ENCODE measurements at places on chromosomes 3 and 15.

GRCh38 chr15:36313021-36313420 is 266.4 kb upstream of the CDIN1 start:
- no peak for DNase-seq

GRCh38 chr15:36911322-36911944 is 188.9 kb downstream of the MEIS2 start:
- DNase-seq, result no peak

DNA sequence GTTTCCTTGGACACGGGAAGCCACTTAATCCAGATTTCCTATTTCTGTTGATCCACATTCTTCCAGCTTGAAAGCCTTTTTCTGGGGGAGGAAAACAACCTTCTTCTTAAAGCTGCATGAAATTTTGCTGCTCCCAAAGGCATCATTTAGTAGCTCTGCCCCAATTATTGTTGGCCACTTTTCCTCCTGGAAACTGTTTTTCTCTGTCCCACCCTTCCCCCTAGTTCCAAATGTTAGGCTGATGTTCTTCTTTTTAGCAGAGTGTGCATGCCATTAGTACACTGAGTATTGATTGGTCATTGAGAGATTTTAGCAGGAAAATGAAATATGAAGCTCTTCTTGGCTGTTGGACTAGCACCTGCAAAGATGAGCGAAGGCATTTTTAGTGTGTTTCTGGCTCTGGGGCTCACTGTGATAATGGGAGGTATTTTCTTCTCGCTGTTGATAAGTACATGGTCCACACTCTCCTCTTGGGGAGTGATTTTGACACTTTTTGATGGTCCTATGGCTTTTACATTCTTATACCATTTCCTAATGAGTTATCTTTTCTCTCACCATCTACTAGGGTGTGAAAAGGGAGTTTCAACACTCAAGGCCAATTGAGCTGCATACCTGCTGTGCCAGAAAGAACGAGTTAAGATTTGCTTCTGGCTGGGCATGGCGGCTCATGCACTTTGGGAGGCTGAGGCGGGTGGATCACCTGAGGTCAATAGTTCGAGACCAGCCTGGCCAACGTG is 200.5 kb downstream of the PTPRG start:
- no peak for DNase-seq

DNA sequence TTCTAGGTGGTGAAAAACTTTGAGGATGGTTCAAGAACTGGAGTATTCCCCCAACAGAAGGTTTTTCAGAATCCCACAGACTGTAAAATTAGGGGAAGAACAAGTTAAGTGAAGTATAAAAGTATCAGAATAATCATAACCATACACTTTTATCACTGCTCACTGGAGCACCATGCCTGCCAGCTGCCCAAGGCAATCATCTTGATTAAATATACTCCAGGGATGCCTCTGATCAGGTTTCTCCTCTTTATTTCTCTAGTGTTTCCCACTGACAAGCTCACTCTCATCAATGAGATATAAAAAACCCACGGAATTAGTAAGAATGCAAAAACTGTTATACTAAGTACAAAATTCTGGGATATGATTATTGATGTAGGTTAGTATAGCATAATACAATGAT is 108.0 kb downstream of the STAG1 start:
- no peak for DNase-seq

GRCh38 chr3:116140100-116140689 is 305.1 kb downstream of the LSAMP start:
- no peak for DNase-seq

DNA sequence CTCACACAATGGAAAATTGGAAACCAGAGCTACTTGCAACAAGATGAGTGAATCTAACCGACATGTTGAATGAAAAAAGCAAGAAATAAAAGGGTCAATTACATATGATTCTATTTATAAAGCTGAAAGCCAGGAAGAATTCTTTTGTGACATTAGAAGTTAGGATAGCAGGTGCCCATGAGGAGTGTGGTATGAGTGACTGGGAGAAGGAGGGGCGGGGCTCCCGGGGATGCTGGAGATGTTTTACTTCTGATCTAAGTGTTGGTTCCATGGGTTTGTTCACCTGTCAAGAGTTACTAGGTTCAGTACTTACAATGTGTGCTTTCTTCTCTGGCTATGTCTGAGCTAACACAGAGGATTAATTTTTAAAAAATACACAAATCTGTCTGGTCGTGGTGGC is 60.8 kb downstream of the NSMCE3 start:
- no peak for DNase-seq

DNA sequence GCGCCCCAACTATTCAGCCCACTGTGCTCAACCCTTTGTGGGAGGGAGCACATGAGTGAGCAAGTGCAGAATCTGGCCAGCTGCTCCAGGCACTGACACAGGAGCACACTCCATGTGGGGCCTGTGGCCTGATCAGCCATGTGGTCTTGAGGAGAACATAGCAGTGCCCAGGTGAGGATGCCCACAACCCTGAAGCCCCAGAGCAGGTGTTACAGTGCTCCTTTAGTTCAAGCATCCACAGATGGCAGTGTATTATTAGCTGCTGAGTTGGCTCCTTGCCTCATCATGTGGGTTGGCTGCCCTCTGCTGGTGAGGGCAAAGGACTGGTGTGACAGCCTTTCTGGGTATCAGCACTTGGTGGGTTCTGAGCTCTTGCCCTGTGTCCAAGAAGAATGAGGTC is 1588.2 kb downstream of the SI start:
- no peak for DNase-seq

GRCh38 chr3:12869035-12869621 is 27.8 kb upstream of the RPL32 start:
- DNase-seq, result no peak

DNA sequence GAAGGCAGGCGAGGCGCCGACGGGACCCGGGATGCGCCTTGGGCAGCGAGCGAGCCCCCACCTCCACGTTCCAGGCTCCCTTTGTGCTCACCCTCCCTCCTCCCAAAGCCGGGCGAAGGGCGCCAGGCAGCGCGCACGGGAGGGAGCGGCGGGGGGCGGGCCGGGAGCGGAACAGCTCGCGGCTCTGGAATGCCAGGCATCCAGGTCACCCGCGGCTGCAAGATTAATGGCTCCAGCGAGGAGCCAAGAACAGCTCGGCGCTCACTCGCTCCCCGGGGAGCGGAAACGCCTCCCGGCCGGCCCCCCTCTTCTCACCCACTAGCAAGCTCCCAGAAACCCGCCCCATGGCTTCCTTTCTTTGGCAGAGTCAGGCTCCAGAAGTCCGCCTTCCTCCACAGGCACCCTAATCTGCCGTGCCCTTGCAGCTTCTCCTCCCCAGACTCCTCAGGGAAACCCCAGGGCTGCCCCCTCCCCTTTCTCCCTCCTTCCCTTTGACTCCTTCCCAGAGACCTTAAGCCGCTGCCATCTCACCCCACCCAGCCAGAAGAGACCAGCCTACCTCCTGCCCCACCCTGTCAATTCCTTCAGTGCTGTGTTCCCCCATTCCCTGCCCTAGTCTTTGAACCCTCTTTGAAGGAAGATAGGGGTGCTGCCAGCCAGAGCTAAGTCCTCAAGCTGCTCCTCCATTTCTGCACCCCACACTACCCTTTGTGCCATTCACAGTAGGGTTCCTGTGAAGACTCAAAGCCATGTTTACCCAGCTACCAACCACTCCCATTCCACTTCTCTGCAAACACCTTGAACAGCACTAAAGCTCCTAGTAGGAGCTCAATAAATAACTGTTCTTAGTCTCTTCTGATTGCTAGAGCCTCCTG is 9.9 kb downstream of the AMOTL2 start:
- DNase-seq, result no peak

Data from activated T-helper 1 cell treated with anti-CD3 and anti-CD28 coated beads, Interleukin-2, amount 50 U/mL, for 16 hours (primary cell).